ENCODE measurements at places on chromosomes 12 and 14.

DNA sequence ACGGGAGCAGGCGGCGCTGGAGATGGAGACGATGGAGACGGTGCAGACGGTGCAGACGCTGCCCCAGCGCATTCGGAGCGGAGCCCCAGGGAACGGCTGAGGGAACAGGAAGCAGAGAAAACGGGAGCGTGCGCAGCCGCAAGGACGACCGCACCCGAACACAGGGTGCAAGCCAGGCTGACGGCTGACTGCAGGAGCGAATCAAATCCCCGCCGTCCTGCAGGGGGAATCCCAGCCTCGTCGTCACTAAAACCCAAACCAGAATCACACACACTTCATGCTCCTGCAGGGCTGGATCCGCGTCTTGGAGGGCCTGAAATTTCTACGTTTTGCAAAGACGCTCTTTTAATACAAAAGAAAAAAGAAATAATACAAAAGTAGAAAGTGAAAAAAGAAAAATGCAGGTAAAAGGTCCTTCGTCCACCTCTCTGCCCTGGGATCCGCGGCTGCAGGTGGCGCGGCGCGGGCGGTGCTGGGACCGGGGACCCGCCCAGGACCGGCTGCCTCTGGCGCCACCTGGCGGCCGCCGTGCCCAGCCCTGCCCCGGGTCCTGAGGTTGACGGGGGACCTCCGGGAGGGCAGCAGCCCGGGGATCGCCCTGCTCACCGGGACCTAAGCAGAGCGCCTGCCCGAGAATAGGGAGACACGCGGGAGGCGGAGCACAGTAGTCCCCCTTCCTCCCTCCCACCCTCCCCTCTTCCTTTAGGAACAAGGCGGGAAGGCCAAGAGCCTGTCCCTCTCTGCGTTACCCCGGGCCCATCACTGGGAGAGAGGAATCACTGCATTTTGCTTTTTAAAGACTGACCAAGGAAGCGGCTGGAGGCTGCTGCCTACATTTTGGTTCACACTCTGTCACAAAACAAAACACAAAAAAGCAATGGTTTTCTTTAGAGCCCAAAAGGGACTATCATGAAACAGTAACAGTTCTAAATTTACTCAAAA, 20.1 kb downstream of the STX2 start:
- H3K4me1 ChIP-seq = no peaks in the 10 kb centered on the region
- DNase-seq = peak; percentile 52
- no peak overlapping the region for H3K27ac ChIP-seq
- no peaks in the 10 kb centered on the region for H3K36me3 ChIP-seq

- no peak overlapping the region for H3K27ac ChIP-seq
- DNase-seq = no peak
- H3K4me3 ChIP-seq = no peak overlapping the region
- H3K4me1 ChIP-seq = no peaks in the 10 kb centered on the region
- H3K36me3 ChIP-seq = no peaks in the 10 kb centered on the region
Observed at GRCh38 chr12:46670636-46671035, 155.2 kb downstream of the SLC38A4 start.

DNA sequence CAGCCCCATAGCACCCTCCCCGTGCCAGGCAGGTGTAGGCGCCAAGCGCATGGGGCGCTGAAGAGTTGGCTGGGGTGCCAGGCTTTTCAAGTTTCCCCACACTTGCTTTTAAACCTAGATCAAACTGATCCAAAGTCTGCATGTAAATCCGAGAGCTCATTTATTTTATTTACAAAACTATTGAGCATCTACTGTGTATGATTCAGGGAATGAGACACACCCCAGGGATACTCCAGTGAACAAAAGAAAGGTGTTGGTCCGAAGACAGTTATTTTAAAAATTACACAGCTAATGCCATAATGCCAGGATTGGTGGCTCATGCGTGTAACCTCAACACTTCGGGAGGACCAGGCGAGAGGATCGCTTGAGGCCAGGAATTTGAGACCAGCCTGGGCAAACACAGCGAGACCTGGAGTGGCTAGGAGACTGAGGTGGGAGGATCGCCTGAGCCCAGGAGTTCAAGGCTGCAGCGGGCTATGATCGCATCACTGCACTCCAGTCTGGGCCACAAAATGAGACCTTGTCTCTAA, 780 bp upstream of the SLC41A2 start:
- peak overlapping the region; percentile 47 for H3K27ac ChIP-seq
- DNase-seq = no peak
- H3K4me1 ChIP-seq = no peaks in the 10 kb centered on the region
- no peaks in the 10 kb centered on the region for H3K27me3 ChIP-seq

DNA sequence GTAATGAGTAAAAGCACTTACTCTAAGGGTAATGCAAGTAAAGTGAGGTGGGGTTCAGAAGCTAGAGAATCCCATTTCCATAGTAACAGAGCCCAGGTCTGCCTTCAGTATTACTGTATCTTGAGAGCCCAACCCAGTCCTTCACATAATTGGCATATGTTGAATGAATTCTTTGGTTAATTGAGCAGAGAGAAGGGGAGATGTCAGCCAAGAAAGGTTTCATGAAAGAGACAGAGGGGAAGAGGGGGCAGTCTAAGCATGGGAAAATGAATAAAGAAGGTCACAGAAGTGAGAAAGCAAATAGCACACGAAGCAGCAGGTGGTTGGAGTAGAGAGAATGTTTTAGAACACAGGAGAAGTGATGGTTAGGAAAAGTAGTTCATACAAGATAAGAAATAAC, 371.1 kb downstream of the SEC23A start:
- no peak overlapping the region for H3K27ac ChIP-seq
- H3K4me3 ChIP-seq = no peak overlapping the region
- H3K27me3 ChIP-seq = no peaks in the 10 kb centered on the region
- H3K4me1 ChIP-seq = no peaks in the 10 kb centered on the region
- H3K36me3 ChIP-seq = no peaks in the 10 kb centered on the region

DNA sequence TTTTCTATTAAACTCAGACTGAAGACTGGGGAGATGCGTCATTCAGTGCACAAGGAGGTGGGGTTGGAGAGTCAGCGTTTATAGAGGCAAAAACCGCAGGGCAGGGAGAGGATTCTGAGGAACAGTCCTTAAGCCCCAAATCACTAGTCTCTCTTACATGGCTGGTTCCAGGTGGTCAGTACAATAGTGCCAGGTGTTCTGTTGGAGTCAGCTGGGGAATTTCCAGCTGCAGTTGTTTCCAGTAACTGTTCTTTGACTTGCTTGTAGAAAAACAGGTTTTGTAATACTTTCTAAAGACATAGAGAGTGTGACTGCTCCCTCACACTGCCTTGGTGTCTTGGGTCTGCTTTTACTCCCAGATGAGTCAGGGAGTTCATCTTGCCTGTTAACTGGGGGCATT, 192.2 kb downstream of the TMTC3 start:
- no peak overlapping the region for H3K27ac ChIP-seq
- DNase-seq = peak; percentile 19
- H3K27me3 ChIP-seq = no peaks in the 10 kb centered on the region
- no peaks in the 10 kb centered on the region for H3K36me3 ChIP-seq

DNA sequence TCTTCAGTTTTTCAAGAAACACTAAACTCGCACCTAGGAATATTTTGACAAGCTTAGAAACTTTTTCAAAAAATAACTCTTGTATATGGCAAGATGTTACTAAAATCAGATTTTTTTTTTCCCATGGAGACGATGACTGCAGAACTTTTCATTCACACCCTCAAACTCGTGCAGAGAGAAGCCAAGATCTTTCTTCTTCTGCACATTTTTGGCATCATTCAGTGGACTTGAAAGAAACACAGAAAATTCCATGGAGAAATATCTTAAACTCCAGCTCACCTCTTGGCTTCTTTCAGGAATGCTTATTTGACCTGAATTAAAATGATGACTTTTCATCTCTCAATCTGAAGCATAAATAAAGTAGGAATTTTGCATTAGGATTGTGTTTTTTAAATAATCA, 919.4 kb downstream of the NRXN3 start:
- DNase-seq = no peak
- H3K4me1 ChIP-seq = peaks cover 9% of the 10 kb centered on the region
- H3K27me3 ChIP-seq = no peaks in the 10 kb centered on the region
- no peaks in the 10 kb centered on the region for H3K36me3 ChIP-seq
- H3K4me3 ChIP-seq = no peak overlapping the region

Measured in prostate gland (tissue), 2 donors.